ENCODE measurements at places on chromosomes 16 and 17. TPM values are rescaled to one million over a fixed set of nuclear protein-coding genes. Genes with fewer than 3 reads are reported as not detected.

GSG1L gene
- not detected for total RNA-seq

TNFSF13 gene
- total RNA-seq = 15.6 TPM

ASPA gene
- 3.9 TPM for total RNA-seq

CYB5B gene
- total RNA-seq = 9.3 TPM

VPS25 gene
- 66.5 TPM for total RNA-seq

SAMD14 gene
- not detected for total RNA-seq

SLC13A2 gene
- total RNA-seq = not detected
